ENCODE measurements at places on chromosomes 6 and 20.

- no peak for DNase-seq
Measured at GRCh38 chr6:24963339-24963738, 27.6 kb upstream of the RIPOR2 start.

DNA sequence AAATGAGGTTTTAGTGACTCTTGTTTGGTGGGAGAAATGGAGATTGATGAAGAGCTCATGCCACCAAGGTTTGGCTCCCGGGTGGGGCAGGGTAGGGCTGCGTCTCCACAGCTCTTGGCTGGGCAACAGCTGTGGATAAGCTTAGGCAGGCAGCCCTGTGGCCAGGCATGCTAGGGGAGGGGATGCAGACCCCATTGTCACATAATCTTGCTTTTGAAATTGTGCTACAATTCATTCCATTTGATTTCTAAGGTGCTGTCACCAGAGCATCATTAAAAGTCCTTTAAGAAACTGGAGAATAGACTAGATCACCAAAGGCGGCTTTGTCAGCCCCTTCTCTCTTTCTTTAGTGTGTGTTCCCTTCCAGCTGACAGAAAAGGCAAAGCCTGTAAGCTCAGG is 574.2 kb upstream of the JAG1 start:
- DNase-seq, result no peak

DNA sequence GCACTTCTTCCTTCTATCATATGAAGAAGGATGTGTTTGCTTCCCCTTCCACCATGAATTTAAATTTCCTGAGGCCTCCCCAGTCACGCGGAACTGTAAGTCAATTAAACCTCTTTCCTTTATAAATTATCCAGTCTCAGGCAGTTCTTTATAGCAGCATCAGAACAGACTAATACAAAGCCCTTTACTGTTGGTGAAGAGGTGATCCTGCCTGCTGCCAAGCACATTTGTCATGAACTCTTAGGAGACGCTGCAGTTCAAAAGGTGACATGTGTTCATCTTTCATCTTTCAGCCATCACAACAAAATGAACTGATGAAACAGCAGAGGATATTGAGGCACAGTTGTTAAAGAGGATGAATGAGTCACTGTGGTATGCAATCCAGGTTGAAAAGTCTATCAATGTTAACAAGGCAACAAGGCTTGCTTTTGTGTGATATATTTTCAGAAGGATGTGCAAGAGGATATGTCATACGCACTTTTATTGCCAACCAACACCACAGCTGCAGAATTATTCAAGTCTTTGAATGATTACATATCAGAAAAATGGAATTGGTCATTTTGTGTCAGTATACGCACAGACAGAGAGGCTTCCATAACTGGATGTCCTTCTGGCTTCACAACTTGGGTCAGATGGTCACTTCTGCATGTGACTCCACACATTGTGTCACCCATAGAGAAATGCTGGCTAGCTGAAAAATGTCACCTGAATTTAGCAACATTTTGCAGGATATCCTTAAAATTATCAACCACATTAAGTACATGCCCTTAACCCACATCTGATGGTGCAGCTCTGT is 52.4 kb upstream of the PLN start:
- no peak for DNase-seq

- DNase-seq, result no peak
Measured at GRCh38 chr6:82072121-82072521, 175.4 kb downstream of the IBTK start.

GRCh38 chr6:94130478-94130877 is 711.1 kb upstream of the EPHA7 start:
- no peak for DNase-seq

DNA sequence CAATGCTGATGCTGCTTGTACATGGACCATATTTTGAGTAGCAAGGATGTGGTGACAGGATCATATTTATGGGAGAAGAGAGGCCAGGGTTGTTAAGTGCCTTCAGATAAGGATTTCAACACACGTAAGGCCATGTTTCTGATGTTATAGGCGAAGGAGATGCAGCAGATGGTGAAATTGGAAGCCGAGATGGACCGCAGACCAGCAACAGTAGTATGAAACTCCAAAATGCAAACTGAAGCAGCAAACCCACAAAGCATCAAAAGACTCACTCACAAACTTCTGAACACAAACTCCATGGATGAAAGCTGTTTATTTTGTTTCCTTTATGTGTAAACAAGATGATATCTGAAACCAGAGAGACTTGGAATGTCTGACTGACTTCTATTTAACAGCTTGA is 35.6 kb upstream of the LAMP5 start:
- no peak for DNase-seq

Measured in HFF-Myc (cell line).